ENCODE measurements at places on chromosomes 13 and 19.

GRCh38 chr19:2270423-2271233, 11.3 kb downstream of the PEAK3 start:
- peak; percentile 59 for DNase-seq

DNA sequence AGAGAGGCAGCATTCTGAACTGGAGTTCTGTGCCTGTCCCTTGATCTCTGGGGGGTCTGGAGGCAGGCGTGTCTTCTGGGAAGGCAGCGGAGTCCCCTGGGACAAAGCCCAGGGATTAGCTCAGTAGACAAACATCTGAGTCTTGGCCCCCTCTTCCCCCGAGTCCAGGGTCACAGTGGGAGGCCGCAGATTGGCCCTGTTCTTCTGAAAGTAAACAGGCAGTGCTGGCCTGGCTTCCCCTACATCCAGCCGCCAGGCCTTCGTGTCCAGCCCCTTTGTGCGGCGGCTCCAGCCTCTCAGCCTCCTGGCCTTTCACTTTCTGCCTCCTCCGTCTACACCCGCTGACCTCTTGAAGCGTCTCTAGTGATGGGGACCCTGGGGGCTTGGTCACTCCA, 989 bp downstream of the NFILZ start:
- peak; percentile 68 for DNase-seq

DNA sequence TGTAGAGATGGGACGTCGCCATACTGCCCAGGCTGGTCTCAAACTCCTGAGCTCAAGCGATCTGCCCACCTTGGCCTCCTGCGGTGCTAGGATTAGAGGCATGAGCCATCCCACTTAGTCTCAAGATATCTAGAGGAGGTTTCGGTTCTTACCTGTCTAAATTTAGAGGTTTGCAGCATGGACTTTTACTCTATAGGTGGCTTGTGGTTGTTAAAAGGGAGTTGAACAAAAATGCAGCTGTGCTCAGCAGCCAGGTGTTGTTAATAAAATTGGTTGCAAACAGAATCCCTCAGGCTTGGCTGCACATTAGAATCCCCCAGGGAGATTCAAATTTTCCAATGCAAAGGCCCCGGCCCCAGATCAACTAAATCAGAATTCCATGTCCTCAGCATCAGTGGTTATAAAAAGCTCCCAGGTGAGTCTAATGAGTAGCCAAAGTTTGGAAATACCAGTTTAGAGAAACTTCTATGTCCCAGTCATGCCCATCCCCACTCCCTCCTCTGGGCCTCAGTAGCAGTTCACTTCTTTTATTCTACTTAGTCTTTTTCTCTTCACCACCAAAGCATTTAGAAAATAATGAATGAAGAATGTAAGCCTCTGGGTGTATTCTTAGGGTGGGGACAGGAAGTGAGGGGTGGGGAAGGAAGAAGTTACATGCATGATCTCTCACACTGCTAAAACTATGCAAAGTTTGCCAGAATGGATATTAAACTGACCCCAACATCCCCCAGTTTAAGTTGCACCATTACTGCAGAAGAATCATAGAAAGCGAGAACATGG, 471.0 kb downstream of the COG6 start:
- no peak for DNase-seq

DNA sequence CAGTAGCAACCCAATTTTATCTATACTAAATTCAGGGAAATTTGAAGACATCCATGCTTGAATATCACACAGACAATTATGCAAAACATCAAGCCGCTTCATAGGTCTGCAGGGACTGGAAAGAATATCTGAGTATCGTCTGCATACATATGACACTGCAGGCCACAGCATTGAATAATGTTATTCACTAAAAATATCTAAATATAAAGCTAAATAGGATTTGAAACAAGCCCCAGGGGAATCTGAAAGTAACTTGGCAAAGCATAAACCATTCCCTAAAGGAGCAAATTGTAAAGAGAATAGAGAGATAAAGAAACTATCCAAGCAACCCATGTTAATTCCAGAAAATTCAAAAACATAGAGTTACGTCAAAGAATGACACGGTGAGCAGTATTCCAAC, 1251.0 kb downstream of the PCDH17 start:
- no peak for DNase-seq

GRCh38 chr13:67223742-67224141, 6.4 kb downstream of the PCDH9 start:
- no peak for DNase-seq

DNA sequence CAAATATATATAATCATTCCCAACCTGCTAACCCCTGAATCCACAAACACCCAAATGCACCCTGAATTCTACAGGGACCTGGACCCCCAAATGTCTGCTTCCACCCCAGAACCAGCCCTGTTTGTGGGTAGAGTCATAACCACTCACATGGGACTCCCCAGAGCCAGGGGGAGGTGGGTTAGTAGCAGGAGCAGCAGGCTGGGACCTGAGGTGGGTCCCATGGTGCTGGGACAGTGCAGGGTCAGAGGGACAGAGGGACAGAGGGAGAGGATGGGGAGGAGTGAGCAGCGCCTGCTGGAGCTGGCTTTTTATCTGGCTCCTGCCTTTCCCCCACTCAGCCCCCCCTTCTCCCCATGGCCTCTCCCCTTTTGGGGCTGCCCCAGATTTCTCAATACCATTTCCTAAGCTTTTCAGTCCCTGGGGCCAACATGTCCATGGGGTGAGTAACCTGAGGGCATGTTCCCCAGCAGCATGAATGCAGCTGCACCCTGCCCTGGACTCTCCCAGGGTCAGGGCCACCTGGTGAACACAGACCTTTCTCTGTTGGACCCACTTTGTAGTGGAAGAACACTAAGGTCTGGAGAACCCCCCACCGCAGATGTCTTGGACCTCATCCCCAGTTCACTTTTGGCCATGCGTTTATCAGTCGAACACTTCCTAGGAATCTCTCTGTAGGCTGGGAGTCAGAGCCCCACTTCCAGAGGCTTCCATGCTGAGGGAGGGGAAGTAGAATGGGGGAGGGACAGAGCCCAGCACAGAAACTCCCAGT, at the start of gene C3:
C3 (minus strand) TSS at position 282 of the 769 bp plus-strand sequence; CDS start at position 221, 61 bp downstream.
- DNase-seq: no peak

GRCh38 chr13:98480915-98481877, 95.7 kb downstream of the STK24 start:
- DNase-seq: no peak

DNA sequence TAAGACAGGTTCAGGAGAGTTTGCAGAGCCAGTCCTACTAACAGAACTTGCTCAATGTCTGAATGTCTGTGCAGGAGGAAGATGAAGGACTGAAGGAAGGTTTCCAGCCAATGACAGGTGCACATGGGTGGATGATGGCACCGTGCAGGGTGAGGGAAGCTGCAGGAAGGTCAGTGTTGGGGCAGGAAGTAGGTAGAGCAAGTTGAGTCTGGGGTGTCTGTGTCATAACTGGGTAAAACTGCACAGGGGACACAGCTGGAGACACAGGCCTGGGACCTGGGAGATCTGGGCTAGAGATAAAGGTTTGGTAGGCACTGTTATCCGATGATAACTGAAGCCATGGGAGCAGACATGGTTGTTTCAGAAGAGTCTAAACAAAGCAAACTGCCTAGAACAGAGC, 116.9 kb downstream of the USP12 start:
- no peak for DNase-seq

DNA sequence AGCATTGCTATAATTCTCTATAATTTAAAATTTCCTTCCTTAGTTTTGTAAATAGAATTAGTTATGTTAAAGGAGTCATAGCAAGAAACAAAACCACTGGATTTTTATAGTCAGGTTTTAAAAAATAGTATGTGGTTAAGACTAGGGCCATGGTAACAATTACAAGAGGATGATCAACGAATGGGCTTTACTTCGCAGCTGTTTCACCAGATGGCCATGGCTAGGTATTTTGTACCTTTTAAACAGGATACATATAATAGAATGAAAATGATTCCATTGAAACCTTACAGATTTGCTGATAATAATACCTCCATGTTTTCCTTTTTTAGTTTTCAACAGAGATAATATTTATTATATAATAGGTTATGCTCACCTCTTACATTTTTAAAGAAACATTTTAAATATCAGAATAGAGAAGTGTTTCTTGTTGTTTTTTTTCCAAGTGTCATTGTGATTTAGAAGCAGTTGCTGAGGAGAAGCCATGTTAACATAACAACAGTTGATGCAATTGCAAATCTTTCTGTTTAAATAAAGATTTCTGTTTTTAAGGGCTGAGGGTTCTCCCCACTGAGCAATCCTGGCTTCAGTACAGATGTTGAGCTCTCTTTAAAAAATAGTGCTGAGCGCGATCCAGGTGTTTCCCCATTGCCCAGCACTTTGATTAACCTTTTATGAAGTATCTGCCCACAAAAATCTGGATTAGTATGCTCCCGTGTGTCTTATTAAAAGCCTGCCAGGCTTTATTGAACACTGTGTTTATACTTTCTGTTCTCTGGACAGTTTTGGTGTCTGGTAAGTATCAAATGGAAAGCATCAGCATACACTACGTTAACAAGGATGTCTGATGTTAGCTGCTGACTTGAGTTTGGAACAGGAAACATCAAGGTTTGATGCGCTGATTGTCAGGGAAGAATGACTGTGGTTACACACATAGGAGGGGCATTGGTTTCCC, 205.3 kb downstream of the HS6ST3 start:
- no peak for DNase-seq

GRCh38 chr19:14168259-14168972, 32.0 kb upstream of the ASF1B start:
- no peak for DNase-seq

GRCh38 chr13:102141625-102142472, 260.0 kb downstream of the FGF14 start:
- DNase-seq: no peak

- no peak for DNase-seq
These were observed 669 bp downstream of the GADD45B start for GRCh38 chr19:2476451-2477140.

- DNase-seq: no peak
These were observed 272.6 kb downstream of the DNAJC15 start for GRCh38 chr13:43295825-43296564.

DNA sequence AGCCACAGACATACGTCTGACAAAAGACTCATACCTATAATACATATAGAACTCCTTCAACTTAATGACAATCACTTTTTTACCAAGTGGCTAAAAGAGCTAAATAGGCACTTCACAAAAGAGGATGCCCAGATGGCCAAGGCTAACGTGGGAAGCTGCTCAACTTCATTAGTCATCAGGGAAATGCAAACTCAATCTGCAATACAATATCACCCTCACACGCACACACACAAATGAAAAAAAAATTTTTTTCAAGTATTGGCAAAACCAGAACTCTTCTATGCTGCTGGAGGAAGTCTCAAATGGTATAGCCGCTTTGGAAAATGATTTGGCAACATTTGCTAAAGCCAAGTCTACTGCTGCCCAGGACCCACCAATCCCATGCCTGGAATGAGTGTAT, 14.6 kb upstream of the DNMT1 start:
- DNase-seq: no peak

DNA sequence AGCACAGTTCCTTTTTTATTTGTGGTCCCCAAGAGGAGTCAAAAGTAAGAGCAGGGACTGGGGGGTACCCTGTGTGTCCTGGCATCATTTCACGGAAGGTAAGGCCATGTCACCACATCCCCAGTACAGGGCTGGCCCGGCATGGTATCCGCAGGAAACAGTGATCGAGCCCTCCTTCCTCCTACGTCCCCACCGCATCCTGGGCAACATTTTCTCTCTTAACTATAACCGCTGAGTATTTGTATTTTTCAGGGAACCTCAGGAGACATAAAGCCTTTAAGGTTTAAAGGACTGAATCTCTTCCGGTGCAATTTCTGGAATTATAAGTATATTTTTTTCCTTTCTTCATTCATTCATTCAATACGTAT, 13.6 kb upstream of the LATS2 start:
- peak; percentile 28 for DNase-seq

GRCh38 chr19:588741-589692, 664 bp upstream of the HCN2 start:
- DNase-seq: no peak

DNA sequence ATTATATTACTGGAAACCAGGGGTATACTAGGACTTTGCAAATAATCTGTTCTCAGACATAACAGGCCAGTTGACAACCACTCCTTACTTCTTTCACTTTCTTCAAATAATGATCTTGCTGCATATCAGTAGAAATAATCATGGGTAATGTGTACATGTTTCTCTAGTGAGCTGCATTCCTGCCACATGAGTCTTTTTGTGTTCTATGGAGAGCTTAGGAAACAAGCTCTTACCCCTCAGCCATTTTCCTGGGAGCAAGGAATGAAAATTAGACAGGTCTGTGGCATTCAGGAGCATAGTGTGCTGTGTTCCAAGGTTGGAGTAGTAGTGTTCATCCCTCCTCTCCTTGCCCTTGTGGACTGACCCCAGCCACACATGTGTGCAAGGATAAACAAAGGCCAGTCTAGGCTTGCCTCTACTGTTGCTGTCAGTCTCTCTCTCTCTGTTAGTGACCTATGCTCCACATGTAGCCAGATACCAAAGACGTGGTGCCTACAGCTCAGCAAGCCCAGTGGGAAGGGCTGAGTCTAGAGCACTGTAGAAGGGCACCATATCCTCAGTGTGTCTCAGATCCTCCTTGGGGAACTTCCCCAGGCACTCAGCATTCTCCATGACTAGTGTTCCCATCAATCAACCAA, 11.5 kb upstream of the OXGR1 start:
- DNase-seq: no peak

DNA sequence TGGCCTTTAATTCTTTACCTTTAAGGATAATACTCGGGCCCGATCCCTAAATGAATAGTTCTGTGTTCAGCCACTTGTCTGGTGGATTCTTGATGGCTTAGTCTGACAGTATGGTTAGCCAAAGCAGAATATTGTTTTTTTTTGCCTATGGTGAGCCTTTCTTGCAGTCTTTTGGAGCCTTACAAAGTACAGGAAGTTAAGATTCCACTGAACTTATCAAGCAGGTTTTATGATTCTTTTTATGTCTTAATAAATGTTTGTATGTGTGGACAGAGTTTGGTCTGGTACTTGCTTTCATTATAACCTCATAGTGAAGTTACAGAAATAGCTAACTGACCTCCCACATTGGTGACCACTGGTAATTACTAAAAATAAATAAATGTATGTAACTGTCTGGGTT, 17.1 kb downstream of the PCCA start:
- no peak for DNase-seq

DNA sequence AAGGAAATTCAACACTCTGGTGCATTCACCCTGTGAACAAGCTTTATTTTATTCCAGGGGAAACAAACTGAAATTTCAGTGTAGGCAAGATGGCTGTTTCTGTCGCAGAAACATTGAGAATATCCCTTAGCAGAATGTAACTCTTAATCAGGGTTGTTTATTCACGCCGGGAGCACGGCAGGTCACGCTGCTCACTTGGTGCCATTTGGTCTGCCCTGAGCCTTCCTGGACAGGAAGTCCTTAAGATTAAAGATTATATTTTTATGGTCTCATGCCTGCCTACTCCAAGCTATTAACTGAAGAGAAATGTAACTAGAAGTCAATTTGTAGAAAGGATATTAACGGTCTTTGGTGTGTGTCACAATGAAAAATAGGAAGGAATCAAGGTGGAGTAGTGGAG, 185.3 kb upstream of the ARGLU1 start:
- no peak for DNase-seq
